ENCODE measurements at places on chromosomes 3 and 15.
A peak's percentile ranks its signal among the peaks of the same experiment; 100 is the strongest.

DNA sequence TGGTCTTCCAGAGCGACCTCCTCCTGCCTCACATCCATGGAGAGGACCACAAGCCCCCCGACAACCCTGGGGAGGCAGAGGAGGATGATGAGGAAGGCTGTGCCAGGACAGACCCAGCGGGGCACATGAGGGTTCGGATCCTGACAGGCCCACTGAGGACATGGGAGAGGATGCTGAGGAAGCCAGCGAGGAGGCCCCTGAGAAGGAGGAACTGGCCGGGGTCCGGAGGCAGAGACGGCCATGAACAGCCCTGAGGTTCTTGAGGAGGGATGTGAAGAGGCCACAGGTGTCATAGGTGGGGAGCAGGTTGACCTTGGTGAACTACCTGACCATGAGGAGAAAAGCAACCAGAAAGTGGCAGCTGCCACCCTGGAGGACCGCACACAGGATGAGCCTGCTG, 54.9 kb upstream of the WNT7A start:
- no peak for DNase-seq

DNA sequence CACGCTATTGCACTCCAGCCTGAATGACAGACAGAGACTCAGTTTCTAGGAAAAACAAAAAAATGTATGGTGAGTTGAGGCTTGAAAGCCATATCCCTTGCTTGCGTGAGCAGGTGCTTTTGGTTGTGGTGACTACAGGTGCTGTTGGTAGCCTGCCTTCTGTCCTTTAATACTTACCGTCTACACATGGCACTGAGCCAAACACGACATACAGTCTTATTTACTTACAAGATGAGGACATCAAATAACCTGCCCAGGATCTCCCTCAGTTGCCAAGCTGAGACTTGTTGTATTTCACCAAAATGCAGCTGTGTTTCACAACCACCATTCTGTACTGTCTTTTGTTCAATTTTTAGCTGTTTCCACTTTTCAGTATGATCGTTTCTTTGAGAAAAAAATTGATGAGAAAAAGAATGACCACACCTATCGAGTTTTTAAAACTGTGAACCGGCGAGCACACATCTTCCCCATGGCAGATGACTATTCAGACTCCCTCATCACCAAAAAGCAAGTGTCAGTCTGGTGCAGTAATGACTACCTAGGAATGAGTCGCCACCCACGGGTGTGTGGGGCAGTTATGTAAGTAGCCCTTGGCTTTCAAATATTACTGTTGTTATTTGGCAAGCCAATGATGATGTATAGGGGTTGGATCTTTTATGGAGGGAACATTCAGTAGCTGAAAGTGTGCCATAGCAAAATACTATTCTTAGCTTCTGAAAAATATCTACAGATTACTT, 6.5 kb downstream of the ALAS1 start:
- DNase-seq = peak; percentile 77

- no peak for DNase-seq
Measured at GRCh38 chr15:20353966-20354883, 187.4 kb downstream of the GOLGA6L6 start.

DNA sequence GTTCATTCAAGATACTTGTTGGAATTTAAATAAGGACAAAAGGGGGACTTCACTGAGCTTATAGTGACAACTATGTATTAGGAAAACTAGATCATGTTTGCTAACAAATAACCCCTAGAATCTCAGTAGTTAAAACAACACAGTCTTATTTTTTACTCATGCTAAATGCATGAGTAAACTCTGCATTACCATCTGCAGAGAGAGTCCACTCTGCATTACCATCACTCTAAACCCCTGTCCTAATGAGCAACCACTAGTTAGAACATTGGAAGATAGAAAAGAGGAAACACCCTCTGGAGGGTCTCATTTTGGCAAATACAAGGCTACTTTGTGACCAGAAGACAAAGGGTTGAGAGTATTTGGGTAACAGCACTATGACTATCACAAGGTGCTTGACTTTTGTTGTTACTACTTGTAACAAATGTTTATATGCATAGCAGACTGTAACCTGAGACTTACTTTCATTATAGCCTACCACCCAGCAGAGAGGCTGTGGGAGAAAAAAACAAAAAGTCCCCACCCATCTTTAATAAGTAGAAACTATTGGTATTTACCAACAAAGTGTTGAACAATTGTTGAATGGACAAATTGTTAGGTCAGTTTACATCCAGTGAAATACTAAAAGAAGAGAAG, 99.1 kb downstream of the OXSM start:
- no peak for DNase-seq

DNA sequence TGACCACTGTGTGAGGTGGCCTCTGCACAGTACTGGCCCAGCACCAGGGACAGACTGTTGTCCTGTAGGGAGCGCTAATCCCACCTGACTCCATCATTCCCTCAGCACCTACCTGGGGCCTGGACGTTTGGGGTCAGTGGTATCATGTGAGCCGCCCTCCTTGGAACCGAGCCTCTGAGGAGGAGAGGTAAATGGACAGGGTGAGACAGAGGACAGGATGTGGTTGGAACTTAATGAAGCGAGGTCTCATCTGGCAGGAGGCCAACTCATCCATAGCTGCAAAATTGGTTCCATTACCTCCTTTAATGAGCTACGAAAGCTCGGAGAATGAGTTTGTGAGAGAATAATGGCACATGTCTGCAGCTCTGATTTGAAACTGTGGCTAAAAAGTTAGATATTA, 13.9 kb downstream of the MAPKAPK3 start:
- DNase-seq = no peak

- no peak for DNase-seq
Measured at GRCh38 chr15:90903733-90904536, 833 bp downstream of the MAN2A2 start.

GRCh38 chr15:70066447-70066846, 31.3 kb downstream of the TLE3 start:
- no peak for DNase-seq

DNA sequence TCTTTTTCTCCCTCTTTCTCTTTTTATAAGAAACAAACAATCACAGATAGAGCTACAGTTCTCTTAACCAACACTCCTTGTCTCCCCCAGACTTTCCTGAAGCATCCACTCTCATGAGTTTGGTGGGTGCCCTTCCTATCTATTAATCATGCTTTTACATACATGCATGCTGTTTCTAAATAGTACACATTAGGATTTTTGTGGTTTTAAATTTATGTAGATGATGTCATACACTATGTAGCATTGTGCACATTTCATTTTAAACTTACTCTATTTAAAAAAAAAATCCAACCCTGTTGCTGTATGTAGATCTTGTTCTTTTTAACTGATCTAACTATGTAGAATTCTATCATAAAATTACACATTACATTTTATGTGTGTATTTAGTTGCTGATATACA, 104.3 kb upstream of the MRPS22 start:
- no peak for DNase-seq

DNA sequence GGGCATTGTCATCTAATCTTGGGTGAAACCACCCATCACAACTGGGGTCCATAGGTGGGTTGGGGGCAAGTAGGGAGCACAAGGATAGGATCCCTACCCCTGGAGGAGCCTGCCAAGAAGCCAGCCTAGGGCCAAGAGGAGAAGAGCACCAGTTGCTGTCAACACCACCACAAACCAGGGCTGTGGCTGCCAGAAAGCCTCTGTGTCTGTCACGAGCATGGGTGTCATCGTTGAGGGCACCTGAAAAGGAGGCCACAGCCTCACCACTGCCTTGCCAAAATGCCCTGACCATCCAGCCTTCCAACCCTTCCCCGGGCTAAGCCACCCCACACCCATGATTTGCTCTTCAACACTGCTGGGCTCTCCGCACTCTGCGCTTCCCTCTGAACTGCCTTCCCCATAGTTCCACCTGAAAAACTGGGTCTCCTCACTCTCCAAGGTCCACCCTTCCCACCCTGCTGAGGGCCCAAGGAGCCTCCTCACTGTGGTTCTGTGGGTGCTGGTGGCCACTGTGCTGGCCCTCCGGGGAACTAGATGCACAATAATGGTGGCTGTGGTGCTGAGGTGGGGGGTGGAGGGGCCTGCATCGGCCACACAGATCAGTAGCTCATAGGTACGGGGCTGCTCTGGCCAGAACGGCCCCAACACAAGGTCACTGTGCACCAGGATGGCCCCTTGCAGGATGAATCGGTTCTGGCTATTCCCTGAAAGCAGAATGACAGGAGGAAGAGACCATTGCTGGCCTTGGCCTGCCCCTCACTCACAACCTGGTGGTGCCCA, 6.2 kb upstream of the IP6K1 start:
- no peak for DNase-seq

DNA sequence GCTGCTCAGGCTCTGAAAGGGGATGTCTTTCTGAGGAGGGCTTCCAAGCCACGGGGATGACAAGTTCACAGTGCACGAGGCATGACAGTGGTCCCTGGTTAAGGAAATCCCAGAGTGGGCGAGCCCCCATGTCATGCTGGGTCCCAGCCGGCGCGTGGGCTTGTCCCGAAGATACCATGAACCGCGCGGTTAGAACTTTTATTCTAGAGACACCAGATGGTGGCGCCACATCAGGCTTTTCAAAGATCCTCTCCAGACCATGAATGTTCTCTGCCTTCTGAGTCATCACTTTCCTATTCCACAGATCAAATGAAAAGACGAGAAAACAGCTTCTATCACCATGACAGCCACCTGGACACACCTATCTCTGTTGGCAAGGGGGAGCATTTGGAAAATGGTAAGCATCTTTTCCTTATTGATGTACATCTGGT, 227.8 kb upstream of the LYSMD4 start:
- no peak for DNase-seq

DNA sequence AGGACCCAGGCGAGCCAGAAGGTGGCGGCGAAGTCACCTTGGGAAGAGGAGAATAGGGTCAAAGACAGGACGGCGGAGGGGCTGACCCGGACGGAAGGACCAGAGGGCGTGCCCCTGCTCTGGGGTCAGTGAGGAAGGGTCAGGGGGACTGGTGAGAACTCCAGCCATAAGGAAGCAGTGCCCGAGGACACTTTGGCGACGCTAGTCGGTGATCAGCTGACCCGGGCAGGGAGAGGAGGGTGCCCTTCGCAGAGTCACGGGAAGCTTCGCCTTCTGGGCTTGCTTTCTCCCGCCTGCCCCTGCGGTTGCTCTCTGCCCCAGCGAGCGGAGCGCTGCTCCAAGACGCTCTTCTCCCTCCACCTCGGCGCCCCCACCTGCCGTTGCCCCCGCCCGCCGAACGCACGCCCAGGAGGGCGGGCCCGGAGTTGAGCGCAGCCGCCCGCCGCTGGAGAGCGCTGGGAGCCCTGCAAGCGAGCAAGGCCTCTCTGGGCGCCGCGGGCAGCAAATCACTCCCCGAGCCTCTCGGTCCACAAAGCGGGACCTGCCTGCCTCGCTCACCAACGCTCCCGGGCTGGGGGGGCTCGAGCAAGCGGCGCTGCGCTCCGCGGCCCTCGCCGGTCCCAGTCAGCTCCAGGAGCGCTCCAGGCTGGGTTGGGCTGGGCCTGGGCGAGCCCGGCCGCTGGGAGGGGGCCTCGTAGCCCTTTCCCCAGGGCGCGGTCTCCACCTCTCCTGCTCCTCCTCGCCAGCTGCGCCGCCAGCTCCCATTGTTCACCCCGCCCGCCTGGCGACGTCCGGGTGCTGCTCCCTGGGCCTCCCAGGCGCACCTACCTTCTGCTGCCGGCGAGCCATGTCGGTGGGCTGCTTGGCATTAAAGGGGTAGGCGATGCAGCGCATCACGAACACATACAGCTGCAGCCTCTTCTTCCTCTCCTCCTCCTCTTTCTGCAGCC, 1.2 kb downstream of the CADPS start:
- DNase-seq = no peak

DNA sequence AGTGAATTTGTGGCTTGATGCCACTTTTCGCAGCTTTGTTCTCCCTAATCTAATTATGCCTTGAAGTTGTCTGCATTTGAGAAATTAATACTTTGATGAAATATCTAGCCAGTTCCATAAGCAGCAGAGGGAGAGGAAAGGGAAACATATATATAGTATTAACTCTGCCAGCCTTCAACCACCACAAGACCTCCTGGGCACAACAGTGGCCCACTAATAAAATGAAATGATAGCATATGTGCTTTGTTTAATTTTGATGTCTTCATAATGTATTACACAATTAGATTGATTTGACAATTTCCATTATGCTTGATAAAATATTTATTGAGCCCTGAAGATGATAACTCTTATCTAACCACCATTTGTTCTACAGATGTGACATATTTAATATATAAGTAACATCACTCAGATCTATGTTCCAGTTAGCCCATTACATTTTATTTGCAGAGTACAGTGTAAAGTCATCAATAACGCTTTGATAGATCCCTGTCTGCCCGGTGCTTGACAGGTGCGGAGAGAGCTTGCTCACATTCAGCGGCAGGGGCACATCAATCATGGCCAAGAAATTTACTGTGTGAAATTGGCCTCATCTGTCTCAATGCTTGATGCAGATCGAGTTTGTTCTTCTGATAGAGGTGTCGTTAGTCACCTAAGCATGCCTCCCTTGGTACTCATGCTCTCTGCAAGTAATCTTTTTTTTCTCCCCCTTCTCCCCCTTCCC, 187.4 kb downstream of the MECOM start:
- DNase-seq = no peak

DNA sequence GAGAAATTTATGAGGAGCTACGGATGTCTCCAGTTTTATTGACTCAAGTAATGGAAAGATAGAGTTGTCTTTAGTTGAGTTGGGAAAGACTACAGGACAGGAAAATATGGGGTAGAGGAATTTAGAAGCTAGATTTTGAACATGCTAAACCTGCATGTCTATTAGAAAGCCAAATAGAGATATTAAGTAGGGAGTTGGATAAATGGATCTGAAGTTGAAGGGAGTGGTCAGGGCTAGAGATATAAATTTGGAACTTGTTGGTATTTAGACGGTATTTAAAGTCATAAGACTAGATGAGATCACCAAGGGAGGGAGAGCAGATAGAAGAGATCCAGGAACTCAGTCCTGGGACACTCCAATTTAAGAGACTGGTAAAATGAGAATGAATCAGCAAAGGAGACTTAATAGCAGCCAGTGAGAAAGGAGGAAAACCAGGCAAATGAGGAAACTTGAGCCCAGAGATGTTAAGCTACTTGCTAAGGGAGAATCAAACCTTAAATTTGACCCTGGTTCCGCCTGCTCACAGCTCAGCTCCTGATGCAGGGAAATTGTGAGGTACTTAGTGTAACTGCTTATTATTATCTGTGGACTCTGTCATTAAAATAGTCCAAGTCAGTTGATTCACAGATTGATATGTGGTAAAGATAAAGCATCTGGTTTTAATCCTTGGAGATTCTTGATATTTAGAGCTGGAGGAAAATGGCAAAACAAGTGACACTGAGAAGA, 35.8 kb downstream of the ABI3BP start:
- no peak for DNase-seq

GRCh38 chr3:184677344-184678316, 34.2 kb downstream of the MAGEF1 start:
- DNase-seq = no peak

- DNase-seq = no peak
Measured at GRCh38 chr3:46719735-46720271, 2.1 kb upstream of the PRSS50 start.

GRCh38 chr3:66215106-66215505, 5.7 kb upstream of the SLC25A26 start:
- DNase-seq = no peak

Measured in suppressor macrophage treated with lipopolysaccharide for 4 hours (primary cell).